ENCODE measurements at places on chromosomes 7 and 10. TPM values are rescaled to one million over a fixed set of nuclear protein-coding genes. Genes with fewer than 3 reads are reported as not detected.

Gene LRRC18
- not detected for total RNA-seq

Gene SH2B2
- 16.5 TPM for total RNA-seq

Gene CHPF2
- 27.5 TPM for total RNA-seq

Gene ZNF804B
- not detected for total RNA-seq

Gene EMX2
- 3.2 TPM for total RNA-seq

Gene MYH16
- 0.09 TPM for total RNA-seq

Gene CNTNAP2
- not detected for total RNA-seq

Gene DLG5
- total RNA-seq: 21.2 TPM

Gene FKBP14
- 2.9 TPM for total RNA-seq

Gene LFNG
- total RNA-seq: 16.7 TPM

Gene CACNB2
- total RNA-seq: not detected

Gene NOD1
- total RNA-seq: 22.4 TPM

Gene MMRN2
- total RNA-seq: 4.8 TPM

Gene GIMAP8
- total RNA-seq: not detected

Gene ZNF467
- total RNA-seq: 1.4 TPM

Gene AP5Z1
- total RNA-seq: 29.8 TPM

Gene FXYD4
- total RNA-seq: not detected

Gene TMEM213
- not detected for total RNA-seq

Gene ETV1
- 2.5 TPM for total RNA-seq

Gene SYT15B
- total RNA-seq: not detected

Gene ZPBP
- not detected for total RNA-seq

Gene CDC14C
- not detected for total RNA-seq

Gene EGR2
- total RNA-seq: 0.03 TPM

Gene PTPN20
- 12.7 TPM for total RNA-seq

Gene CHAT
- total RNA-seq: not detected

Gene SPACDR
- not detected for total RNA-seq

Gene FFAR4
- not detected for total RNA-seq

Gene ERVW-1
- not detected for total RNA-seq

Gene ZMIZ1
- total RNA-seq: 24.1 TPM

Gene COL26A1
- total RNA-seq: 1.7 TPM

Gene UNCX
- total RNA-seq: not detected

Gene SPDYE8
- not detected for total RNA-seq

Gene TAS2R3
- total RNA-seq: not detected
